Activated naive CD8-positive, alpha-beta T cell treated with anti-CD3 and anti-CD28 coated beads, Interleukin-2, amount 50 U/mL, for 16 hours (primary cell): ENCODE measurements at places on chromosomes 1 and 21.

DNA sequence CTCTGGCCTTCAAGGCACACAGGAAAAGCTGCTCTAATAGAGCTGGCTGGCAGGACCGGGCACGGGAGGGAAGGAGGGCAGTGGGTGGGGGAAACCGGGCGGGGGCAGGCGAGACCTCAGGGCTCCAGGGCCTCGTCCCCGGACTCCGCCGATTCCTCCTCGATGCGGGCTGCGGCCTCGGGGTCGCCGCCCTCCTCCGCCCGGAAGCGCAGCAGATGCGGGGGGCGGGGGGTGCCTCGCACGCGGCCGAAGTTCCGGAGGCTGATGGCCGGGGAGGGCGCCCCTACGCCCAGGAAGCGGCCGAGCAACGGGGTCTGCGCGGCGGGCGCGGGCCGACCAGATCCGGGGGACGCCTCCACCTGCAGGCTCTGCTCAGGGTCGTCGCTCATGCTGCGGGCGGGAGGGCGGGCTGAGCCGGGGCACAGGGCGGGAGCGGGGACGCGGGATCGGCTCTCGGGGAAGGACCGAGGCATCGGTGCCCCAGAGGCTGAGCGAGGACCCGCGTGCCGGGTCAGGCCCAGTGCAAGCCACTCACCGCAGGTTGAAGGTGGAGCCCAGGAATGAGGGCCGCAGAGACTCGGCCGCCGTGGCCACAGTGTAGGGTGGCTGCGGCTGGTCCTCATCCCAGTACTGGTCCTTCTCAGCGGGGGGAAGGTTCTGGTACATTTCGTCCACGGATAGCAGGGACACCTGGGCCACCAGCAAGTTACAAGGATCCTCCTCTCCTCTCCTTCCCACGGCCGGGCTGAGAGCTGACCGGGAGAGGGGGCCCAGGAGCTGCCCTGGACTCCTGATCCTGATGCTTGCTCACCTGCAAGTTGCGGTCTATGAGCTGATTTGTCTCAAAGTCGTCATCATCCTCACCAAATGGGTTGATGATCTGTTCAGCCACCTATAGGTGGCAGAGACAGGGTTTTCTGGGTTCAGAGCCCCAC is 3.6 kb downstream of the BEST4 start:
- no peak for DNase-seq

DNA sequence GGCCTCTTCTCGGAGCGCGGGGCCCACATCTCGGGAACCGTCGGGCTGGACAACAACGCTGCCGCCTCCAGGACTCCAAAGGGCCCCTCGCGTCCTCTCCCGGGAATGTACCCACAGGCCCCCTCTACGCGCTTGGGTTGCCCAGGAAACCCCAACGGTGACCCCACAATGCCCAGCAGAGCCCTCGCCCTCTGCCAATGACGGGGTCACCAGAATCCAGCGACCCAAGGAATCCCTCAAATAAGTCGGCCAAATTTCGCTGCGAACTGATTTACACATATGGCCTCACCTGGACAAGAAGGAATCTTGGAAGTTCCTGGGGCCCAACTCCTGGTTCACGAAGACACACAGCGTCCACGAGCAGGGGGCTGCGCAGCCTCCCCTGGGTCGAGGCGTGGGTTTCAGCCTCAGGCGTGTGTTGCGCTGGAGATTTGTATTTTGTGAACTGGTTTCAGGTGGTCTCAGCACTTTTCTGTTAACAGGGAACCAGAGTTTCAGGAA is 78.1 kb downstream of the DESI2 start:
- no peak for DNase-seq

- no peak for DNase-seq
Observed at GRCh38 chr1:169363046-169363730, 4.4 kb downstream of the NME7 start.

DNA sequence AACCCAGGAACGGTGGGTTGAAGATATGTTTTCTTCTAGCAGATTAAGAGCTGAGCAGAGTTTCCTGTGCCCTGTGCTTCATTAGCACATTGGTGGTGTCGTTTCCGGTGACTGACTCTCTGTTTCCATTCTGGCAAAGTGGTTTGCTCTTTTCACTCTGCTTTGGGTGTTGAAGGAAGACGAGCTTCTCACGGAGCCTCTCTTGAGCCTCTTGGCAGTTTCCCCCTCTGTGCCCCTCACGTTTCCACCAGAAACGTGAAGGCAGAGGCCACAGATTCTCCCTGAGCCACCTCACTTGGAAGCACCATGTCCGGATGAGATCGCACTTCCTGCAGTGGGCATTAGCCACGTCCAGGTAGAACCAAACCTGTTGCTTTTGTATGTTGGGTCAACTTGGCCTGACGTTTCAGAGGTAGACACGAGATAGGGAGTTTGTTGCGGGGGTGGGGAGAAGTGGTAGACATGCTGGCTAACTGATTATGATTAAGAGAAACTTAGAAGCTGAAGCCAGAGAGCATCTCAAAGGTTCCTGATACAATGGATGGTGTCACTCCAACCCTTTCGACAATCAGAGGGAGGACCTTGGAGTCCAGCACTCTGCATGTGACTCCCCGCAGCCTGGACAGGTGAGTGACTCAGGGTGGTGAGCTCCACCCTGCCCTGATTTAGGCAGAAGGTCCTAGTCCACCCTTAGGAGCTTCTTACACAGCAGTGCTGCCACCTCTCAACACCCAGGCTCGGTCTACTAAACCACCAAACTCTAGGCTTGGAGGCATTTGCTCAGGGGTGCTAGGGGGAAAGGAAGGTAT is at the start of gene LAX1:
TSS of gene LAX1 (plus strand) at position 155 of the 809 bp plus-strand sequence. CDS start at position 538, 383 bp downstream.
- peak; percentile 68 for DNase-seq

- DNase-seq = no peak
Observed at GRCh38 chr21:29386803-29387202, 88.1 kb downstream of the BACH1 start.

- no peak for DNase-seq
Observed at GRCh38 chr1:235720544-235720943, 71.0 kb upstream of the GNG4 start.

DNA sequence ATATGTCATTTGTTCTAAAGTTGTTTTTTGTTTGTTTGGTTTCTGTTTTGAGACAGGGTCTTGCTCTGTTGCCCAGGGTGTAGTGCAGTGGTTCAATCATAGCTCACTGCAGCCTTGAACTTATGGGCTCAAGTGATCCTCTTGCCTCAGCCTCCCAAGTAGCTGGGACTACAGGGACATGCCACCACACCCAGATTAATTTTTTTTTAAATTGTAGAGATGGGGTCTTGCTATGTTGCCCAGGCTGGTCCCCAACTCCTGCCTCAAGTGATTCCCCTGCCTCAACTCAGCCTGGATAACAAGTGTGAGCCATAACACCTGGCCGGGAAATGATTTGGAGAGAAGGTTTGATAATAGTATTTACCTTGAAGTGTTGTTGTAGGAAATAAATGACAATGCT is 18.2 kb downstream of the NEXN start:
- DNase-seq = no peak

GRCh38 chr1:3033040-3033789 is 11.9 kb downstream of the ACTRT2 start:
- DNase-seq = no peak
